ENCODE measurements at places on chromosomes 6 and 20.

- peak; percentile 19 for DNase-seq
These were observed 71.4 kb upstream of the PRSS16 start for GRCh38 chr6:27176096-27176495.

DNA sequence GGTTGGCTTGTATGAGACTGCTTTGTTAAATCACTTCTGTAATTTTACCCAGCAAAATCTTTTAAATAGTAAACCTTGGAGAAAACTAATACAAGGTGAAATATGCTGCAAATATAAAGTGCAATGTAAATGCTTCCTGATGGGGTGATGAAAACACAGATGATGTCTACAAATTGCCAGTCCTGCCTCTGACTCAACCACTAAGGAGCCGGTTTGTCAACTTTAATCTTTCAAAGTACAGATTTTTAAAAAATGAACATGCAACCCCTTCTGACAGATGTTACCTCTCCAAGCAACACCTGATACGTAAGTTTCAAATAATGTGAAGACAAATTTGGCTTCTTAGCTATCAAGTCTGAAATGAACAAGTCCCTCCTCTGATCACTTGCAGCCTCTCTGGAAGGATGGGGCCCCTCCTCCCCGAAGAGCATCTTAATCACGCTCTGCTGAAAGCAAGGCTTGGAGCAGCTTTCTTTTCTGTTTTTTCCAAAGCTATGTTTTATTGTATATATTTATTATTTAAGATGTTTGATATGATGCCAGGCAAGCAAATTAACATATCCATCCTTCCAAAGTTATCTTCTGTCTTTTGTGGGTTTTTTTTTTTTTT is 196.0 kb downstream of the MYLK4 start:
- no peak for DNase-seq

DNA sequence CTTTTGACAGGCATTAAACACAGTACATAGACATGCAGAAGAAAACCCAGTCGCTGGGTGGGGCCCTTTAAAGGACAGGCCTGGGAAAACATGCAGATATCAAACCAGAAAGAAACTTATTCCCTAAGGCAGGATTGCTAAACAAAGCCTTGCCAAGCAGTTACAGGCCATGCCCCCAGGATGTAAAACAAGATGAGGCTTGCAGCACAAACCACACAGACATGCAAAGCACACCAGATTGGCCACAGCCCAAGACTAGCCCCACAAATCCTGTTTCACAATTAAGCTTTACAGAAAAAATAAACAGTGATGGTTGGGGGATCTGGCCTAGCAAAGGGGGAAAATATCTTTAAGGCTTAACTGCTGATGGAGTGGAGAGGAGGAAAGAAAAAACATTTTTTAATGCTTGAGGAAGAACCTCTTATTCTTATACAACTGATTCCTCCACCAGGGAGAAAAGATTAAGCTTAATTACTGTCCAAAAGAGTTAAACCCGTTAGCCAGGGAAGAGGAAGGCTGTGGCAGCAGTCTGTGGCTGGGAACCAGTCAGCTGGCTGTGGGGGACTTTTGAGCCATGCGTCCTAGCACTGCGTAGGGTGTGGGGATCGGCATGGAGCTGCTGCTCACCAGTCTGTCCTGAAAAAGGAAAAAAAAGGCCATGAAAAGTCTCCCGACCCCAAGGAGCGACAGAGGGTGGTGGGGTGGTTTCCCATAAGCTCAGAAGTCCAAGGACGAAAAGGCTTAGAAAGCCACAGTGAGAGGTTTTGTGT is 28.4 kb downstream of the COL19A1 start:
- no peak for DNase-seq

- no peak for DNase-seq
These were observed 28.8 kb downstream of the SNAP25 start for GRCh38 chr20:10247440-10247839.

- no peak for DNase-seq
These were observed 228.3 kb downstream of the SLC35F1 start for GRCh38 chr6:118135371-118135770.

GRCh38 chr20:37615340-37616109 is 78.3 kb upstream of the CTNNBL1 start:
- DNase-seq, result peak; percentile 53

GRCh38 chr6:151024597-151024996 is 159.1 kb downstream of the MTHFD1L start:
- no peak for DNase-seq

DNA sequence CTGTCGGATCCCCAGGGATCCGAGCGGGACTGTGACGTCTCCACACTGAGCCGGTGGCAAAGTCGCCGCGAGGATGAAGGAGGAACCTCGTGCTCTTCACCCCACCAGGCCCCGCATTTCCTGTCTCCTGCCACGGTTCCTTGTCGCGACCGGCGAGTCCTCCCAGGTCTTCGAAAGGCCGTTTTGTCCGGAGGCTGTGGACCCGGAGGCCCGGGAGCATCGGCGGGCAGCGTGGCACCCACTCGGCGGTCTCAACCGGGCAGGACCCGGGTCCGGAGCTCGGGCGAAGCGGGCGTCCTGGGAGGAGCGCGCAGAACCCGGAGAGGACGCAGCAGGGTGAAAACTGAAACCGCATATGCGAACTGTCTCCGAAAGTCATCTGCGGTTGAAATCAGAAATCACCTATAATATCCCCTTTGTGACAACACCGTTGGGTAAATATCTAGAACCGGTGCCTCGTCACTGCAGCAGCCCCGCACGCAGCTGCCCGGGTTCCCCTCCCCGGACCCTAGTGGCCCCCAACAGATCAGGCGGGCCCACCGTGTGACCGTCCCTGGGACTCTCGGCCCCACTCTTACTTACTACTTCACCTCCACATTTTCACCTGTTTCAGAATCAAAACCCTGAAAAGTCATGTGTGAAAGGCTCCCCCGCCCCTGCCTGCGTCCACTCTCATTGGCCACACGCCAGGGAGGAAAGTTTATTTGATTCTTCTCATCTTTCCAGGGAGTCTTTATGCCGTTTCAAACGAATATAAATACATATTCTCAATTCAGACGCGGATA is 3.1 kb upstream of the ULBP2 start:
- DNase-seq, result peak; percentile 53

- no peak for DNase-seq
These were observed 30.6 kb downstream of the TMEM74B start for GRCh38 chr20:1154226-1154625.

DNA sequence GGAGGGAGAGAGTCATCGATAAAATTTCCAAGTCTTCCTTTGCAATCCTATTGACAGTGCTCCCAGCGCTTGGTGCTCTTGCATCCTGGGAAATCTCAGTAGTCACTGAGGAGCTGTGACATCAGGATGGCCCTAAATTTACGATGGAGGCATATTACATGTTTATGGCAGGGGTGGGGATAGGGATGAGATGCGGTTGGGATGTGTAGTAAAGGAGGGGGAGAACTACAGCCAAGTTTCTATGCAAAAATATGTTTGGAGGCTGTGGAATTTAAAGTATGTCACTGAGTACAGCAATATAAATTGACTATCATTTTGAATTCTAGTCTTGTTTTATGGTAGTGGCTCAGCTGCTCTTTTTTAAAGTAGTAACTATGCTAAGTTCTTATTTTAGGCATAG is 544.9 kb downstream of the PKHD1 start:
- no peak for DNase-seq

DNA sequence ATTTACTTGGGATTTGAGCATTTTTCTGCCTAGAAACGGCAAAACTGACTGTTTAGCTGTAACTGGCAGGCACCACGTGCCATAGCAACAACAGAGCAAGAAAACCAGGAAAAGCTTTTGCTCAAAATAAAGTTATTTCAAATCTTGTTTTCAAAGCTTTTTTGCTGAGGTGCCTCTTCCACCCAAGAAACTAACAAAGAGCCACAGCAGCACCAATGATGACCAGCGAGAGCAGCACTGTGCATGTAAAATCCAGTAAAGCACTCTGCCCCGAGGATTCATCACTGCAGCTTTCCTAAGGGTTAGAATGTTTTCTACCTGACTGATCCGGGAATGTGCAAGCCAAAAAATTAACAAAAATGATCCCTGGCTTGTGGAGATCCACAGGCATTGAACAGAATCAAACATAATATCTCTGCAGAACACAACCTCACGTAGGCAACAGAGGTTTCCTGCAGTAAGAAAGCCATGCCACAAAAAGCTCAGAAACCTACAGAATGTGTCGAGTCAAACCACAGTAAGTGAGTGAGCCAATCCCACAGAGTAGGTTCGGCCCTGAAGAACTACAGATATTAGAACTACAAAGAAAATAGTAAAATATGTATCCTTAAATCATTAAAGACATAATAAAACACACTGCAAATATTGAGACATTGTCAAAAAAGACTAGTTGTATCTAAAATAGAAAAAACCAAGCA is 7.4 kb upstream of the ULBP3 start:
- DNase-seq, result peak; percentile 22

DNA sequence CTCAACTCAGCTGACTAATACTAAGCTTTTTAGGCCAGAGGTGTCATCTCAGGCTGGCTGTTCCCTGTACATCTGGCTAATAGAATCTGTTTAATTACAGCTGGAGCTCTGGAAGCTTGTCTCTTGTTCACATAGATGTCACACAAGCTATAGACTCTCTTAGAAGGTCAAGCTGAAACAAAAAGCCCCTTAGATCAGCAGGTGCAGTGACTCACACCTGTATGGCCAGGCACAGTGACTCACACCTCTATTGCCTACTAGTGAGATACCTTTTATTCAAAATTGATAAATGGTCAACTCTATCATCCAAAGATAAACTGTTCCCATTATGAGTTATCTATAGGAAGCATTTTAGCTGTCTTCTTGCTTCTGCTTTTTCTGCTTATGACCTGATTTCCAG is 29.9 kb upstream of the MTHFD1L start:
- no peak for DNase-seq

- no peak for DNase-seq
These were observed 1.8 kb downstream of the RNF144B start for GRCh38 chr6:18388942-18389341.

DNA sequence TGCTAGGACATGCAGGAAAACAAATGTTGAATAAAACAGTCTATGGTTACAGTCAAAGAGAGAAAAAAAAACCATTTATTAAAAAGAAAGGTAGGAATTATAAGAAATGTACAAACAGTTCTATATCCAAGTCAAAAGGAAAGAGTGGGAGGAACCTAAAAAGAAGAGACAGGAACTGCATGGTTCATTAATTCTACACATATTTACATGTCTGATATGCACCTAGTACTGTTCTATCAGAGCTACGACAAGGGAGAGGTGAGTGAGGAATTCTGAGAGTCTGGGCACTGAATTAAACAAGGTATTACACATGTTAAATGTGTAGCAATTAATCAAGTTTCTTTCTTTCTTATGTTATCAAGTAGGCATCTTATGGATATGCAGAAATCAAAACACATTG is 41.9 kb downstream of the SYCP2 start:
- no peak for DNase-seq

- DNase-seq, result no peak
These were observed 142.9 kb downstream of the LRFN2 start for GRCh38 chr6:40444312-40444711.

DNA sequence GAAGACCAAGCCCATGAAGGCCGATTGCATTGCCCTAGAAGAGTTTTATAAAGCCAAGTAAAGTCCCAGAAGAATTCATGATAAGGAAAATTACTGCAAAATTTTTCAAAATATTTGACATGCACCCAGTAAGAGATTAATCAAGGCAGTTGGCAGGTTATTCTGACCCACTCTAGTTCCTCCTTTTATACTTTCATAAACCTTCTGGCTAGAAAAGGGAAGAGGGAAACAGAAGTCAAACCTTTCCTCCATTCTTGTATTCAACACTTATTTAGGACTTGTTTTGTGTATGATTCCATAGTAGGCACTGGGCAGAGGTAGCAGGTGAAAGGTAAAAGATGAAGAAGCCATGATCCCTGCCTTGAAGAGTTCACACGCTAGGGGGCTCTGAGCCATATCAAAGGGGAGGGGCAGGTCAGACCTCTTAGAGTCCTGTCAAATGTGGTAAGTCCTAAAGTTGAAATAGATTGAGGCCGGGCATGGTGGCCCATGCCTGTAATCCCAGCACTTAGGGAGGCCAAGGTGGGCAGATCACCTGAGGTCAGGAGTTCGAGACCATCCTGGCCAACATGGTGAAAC is 85.4 kb downstream of the NDUFAF5 start:
- no peak for DNase-seq

DNA sequence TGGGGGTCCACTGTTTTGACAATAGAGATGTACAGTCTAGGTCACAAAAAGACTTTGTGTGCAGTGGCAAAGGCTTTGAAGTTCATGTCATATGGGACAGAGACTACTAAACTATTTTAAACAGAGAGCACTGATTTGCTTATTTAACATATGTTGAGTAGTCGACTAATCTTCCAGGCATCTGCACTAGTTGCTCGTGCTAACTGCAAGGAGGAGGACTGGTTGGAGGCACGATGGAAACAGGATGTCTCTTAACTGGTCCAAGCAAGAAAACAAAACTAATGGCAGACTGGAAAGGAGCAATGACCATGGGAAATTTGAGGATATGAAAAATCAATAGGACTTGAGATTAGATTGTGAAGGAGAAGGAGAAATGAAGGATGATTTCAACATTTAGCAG is 28.5 kb upstream of the ERVFRD-1 start:
- no peak for DNase-seq

DNA sequence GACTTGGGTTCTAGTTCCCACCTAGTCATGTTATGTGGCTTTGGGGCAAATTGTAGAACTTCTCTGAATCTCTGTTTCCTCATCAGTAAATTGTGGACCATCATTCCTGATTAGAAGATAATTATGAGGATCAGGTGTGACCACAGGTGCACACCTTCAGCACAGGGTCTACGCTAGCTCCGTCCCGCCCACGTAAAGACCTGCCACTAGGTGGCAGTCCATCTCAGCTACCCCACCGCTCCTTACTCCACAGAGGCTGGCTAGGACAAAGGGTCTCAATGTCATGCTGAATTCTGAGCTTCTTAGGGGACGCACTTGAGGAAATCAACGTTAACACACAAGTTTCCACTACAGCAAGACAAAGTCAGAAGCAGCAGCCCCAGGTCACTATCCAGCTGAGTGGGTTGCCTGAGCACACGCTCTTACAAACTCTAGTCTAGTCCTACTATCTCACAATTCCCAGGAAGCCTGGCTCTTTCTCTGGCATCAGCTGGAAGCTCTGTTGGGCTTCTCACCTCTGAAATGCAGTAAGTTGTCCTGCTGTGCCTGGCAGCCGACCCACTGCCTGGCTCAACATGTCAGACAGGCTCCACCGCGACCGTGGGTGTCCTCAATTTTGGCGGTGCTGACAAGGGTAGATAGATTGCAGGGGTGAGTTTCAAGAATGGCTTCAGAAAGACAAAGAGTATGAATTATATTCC is 2.0 kb upstream of the PLCG1 start:
- no peak for DNase-seq

GRCh38 chr6:128422871-128423270 is 97.5 kb downstream of the PTPRK start:
- no peak for DNase-seq

DNA sequence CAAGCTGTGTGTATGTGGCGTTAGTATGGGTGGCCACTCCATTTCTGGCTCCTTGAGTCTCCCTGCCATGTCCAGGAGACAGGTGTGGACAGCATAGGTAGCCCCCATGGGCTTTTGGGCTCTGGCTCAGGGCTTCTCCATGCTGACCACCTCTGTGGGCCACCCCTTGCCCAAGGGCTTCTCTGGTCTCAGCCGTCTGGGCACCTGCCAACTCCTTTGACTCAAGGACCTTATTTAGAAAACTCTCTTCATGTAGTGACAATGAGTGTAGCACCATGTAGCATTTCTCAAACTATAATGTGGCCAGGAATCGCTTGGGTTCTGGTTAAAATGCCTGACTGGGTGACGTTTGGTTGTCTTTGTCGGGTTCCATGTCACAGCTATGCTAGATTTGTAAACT is 5.1 kb upstream of the GTSF1L start:
- DNase-seq, result no peak

- DNase-seq, result peak; percentile 50
These were observed 443.8 kb upstream of the MANEA start for GRCh38 chr6:95133578-95133977.

GRCh38 chr20:51513545-51513944 is 29.0 kb downstream of the NFATC2 start:
- no peak for DNase-seq
